ENCODE measurements at places on chromosomes 5 and 9.
A peak's percentile ranks its signal among the peaks of the same experiment; 100 is the strongest.

- no peak for DNase-seq
These were observed 170.2 kb upstream of the HMHB1 start for GRCh38 chr5:143641549-143642355.

- no peak for DNase-seq
These were observed 24.7 kb upstream of the FRRS1L start for GRCh38 chr9:109191746-109192145.

GRCh38 chr9:4228606-4229005, 71.3 kb downstream of the GLIS3 start:
- no peak for DNase-seq

DNA sequence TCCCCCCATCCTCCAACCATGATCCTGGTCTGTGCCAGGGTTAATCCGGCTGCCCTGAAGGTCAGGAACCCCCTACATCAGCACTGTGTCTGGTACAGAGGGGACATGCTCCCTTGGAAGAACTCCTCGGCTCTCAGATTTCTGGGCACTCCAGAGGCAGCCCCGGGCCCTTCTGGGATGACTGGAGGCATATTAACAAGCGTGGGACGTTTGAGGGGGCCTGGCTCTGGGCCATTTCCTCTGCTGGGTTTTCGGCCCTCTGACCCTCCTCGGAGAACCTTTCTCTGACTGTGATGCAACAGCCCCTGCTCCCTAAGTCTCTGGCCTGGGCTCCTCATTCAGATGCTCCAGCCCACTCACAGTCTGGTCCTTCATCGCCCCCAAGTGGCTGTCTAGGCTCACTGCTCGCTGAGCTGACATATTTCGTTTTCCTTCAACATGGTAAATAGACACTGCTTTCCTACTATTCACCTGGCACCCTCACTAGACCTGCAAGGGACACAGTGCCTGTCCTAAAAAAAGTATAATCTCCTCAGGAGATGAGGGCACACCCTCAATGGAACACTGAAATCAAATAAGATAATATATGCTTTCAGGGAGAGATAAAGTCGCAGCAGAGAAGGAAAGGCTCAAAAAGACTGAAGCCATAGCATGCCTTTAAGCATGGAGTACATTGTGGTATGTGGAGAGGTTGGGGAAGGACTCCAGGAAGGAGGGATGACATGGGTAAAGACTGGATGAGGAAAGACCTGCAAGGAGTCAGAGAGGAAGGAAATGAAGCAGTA, 404.7 kb upstream of the TRPC7 start:
- peak; percentile 39 for DNase-seq

GRCh38 chr5:133744051-133744959, 132.0 kb upstream of the FSTL4 start:
- DNase-seq, result no peak

- DNase-seq, result no peak
These were observed 48.1 kb downstream of the TEK start for GRCh38 chr9:27157097-27157496.
